ENCODE measurements at places on chromosomes 16 and 17.

GRCh38 chr17:35236821-35237220, 6.1 kb upstream of the SLFN5 start:
- DNase-seq, result no peak

GRCh38 chr16:23976524-23976923, 140.7 kb downstream of the PRKCB start:
- no peak for DNase-seq

GRCh38 chr17:40663252-40663651, 1.7 kb downstream of the KRT222 start:
- no peak for DNase-seq

DNA sequence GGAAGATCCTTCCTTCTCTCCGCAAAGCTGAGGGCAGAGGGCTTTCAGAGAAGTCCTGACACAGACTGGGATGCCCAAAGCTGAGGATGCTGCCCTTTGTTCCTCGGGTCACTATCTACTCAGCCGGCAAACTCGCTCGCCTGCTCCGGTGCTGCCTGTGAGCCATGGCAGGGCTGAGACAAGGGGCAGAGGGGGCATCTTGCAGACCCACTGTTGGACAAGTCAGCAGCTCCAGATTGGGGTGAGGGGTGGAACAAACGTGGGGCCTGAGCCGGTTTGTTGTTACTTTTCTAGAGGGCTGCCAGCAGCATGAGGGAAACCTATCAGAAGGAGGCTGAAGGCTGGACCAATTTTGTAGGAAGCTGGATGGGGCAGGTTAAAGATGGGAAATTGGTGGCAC, 47.1 kb upstream of the PIK3R6 start:
- no peak for DNase-seq

GRCh38 chr17:66178642-66179041, 13.3 kb downstream of the CEP112 start:
- no peak for DNase-seq

- DNase-seq, result no peak
Measured at GRCh38 chr17:18968345-18968744, 16.4 kb downstream of the SLC5A10 start.

DNA sequence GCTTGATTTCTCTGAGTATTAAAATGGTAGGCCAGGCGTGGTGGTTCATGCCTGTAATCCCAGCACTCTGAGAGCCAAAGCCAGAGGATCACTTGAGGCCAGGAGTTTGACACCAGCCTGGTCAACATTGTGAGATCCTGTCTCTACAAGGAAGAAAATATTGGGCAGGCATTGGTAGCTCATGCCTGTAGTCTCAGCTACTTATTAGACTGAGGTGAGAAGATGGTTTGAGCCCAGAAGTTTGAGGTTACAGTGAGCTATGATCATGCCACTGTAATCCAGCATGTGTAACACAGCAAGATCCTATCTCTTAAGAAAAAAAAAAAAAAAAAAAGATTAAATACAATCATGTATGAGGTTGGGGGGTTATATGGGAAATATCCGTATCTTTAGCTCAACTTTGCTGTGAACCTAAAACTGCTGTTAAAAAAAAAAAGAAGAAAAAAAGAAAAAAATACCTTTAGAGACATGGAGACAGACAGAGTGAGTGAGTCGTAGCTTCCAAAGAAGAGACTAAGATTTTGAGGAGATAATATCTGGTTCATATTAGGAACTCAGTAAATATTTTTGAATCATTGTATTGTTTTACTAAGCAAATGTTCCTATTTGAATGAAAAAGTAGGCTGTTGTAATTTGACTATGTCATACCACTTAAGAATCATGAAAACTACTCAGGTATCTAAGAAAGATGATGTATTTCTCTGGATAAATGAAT, 325.7 kb upstream of the TBX2 start:
- DNase-seq, result no peak

Measured in fibroblast of the conjunctiva (primary cell).